ENCODE measurements at places on chromosomes 12 and 14.
A peak's percentile ranks its signal among the peaks of the same experiment; 100 is the strongest.

DNA sequence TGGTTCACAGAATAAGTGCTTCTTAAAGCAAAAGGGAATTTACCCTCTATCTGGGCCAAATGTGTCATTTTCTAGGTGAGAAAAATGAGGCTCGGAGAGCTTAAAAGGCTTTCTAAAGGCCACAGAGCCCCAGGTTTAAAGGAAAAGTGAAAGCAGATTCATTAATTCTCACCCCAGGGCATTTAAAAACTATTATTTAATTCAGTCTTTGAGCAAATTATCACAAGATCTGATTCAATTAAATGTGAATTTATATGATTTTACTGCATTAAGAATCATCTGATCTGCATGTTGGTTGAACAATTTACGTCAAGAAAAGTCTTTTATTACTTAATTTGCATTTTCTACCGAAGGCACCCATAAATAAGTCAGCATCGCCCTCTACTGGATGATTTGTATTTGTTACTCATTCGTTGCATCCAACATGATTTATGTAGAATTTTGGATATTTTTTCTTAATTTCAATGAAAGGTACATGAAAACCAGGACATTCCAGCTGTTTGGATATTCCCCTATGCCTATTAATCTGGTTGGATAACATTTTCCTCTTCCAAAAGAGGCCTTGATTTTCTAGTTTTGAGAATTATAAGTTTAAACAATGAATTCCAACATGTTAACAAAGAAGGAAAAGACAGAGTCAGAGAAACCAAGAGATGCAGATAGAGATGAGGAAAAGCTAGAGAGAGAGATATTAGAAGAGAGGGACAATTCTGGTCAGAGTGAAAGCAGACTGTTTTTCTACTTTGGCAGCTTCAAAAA lies 19.1 kb upstream of the DHRS7 start:
- peak; percentile 22 for DNase-seq

DNA sequence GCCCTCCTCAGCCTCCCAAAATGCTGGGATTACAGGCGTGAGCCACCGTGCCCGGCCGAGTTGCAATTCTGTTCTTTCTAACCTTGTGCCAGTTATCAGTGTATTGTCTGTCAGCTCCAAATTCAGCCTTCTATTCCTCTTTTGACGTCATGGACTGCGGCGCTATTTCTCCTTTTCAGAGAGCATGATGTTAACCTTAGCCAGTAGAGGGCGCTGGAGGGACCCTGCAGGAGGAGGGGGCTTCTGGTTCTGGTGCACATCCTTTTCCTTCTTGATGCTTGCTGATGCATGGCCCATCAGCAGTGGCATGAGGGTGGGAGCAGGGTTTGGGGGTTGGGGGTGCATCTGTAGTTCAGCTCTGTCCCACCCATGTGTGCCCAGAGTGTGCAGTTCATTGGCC lies 179.3 kb upstream of the RMST start:
- no peak for DNase-seq

GRCh38 chr12:107884769-107885694 lies 110.5 kb downstream of the ASCL4 start:
- DNase-seq, result peak; percentile 70

- no peak for DNase-seq
These were observed 14.4 kb downstream of the IGF1 start for GRCh38 chr12:102465762-102466560.

DNA sequence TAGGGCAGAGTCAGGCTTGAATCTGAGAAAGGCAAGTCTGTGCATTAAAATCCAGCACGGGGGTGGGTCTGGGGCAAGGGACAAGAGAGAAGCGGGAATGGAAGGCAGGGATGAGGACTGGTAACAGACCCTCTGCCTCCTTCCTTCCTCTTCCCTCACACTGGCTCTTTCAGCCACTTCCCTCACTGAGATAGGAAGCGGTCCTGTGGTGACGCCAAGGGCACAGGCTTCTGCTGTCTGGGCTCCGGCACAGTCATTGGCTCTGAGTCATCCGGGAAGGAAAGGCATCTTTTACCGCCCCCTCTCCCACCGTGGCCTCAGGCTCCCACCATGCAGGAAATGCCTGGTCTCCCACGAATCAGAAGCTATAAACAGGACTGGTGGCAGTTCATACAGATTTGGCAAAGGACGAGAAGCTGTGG lies 70.2 kb downstream of the ETV6 start:
- no peak for DNase-seq

DNA sequence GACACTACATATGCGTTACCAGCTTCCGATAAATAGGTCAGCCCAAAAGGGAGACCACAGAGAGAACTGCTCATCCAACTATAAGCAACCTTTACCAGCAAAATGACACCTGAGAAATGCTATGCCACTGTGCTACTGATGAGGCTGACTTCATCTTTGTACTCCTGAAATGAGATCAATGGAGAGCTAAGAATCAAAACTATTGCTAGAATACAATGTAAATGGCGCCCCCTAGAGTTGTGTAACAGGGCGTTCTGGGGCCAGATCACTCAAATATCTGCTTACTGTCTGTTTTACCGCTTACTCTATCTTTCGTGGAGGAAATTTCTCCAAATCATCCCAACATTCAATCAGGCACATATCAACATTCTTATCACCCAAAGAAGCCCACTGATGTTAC lies 4.6 kb downstream of the ZNF384 start:
- no peak for DNase-seq

Measured in GM10248 (cell line).